ENCODE measurements at places on chromosomes 13 and 19. TPM values are rescaled to one million over a fixed set of nuclear protein-coding genes. Genes with fewer than 3 reads are reported as not detected.

Gene PSPN
- total RNA-seq = 1.3 TPM

Gene PTGIR
- not detected for total RNA-seq

Gene URAD
- not detected for total RNA-seq

Gene FCER2
- not detected for total RNA-seq

Gene DLL3
- 0.86 TPM for total RNA-seq

Gene PRRG2
- total RNA-seq = 0.17 TPM

Gene ITGBL1
- 21.4 TPM for total RNA-seq

Gene APOC1
- 1.4 TPM for total RNA-seq
